ENCODE measurements at places on chromosomes 4 and X. TPM values are rescaled to one million over a fixed set of nuclear protein-coding genes. Genes with fewer than 3 reads are reported as not detected.

- no peak for DNase-seq
Observed at GRCh38 chrX:113868177-113868576, 715.7 kb upstream of the HTR2C start.

- DNase-seq = no peak
Observed at GRCh38 chrX:39022106-39022505, 220.8 kb downstream of the MID1IP1 start.

DNA sequence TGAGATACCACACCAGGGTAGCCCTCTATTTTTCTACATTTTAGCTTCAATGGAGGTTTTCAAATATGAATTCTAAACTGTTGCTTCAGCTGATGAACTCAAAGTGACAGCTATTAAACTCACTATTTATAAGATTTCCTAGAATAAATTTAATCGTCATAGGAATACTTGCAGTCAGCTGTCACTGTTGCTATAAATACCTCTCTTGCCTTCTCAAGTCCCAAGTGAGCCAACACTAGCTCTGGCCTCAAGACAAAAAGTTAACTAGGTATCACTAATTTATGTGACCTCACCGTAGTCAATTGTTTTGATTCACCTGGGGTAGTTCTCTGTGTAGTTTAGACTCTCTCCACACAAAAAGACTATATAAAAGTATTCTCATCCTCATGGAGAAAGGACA, 34.3 kb upstream of the PROM1 start:
- no peak for DNase-seq

GRCh38 chr4:132297346-132297745, 851.7 kb upstream of the PCDH10 start:
- no peak for DNase-seq

GRCh38 chr4:30912098-30912714, 192.0 kb downstream of the PCDH7 start:
- DNase-seq = no peak

DNA sequence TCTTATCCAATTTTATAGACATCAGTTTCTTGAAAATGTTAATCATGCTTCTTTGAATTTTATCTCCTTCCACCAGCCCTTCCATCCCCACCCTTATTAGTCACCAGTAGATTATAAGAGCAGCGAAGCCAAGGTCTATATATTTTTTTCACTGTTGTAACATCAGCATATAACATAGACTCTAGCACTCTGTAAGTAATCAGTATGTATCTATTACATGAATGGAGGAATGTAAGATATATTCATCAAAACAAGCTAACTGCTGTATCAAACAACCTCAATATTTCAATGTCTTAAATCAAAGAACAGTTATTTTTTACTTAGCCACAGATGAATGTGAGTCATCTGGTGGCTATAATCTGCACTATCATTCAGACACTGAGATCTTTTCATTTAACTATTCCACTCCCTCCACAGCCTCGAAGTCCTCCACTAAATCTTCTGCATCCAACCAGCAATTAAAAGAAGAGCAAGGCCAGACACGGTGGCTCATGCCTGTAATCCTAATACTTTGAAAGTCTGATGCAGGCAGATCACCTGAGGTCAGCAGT, 178.9 kb downstream of the CENPC start:
- no peak for DNase-seq

DNA sequence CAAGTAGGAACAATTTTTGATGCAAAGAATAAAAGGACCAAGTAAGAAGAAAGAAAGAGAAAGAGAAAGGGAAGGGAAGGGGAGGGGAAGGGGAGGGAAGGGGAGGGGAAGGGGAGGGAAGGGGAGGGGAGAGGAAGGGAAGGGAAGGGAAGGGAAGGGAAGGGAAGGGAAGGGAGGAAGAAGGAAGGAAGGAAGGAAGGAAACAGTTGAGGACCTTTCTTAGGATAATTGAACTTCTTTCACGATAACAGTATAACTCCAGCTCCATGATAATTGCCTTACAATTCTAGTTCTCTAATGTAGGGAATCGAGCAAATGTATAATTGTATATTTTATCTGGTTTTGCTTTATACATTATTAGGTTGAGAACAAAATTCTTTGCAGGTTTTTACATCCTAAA, 556.2 kb upstream of the PCDH10 start:
- no peak for DNase-seq

DNA sequence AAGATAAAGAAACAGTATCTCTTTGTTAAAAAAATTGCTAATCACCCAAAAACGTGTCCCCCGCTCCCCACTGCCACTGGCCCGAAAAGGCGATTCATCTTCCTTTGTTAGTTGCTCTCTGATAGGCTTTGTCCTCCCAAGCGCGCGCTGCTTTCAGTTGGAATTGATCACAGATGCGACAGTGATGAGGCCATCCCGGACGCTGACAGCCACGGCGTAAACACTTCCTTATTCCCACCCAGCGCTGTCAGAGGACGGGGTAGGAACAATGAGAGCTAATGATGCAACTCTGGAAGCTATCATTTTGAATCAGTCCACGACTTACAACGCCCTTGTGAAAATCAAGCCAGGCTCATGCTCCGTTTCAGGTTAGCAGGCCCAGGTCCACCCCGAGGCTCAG, 21.4 kb downstream of the SOD3 start:
- no peak for DNase-seq

- DNase-seq = no peak
Observed at GRCh38 chr4:47553329-47554125, 68.5 kb downstream of the ATP10D start.

DNA sequence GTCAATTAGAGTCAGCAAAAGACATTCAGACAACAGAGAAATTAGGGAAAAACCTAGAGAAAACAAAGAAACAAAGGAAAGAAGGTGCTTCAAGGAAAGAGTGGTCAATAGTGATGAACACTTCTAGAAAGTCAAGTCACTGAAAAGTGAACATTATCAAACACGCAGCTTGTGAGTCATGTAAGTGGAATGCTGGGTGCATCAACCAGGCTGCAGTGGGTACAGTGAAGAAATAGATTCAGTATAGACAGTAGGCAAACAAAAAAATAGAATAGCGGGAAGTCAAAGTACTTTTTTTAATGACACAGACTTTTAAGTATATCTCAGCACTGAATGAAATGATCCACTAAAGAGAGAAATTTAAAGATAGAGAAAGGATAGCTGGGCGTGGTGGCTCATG, 245.8 kb downstream of the ARHGAP24 start:
- no peak for DNase-seq

DNA sequence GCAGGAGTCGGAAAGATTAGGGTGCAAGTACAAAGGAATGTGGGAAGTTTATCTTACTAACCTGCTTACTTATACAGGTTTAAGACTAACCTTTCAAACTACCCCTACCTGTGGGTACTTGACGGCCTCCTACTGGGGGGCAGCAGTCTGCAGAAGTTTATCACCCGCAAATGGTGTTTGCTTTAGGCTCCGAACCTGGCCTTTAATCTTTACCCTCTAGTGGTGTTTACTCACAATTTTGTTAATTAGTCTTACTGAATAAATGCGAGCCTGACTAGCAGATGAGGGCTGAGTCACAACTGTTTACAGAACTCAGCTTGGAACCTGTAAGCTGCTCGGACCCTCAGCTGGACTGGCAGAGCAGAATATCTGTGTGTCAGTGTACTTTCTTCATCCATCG, 204.2 kb upstream of the GPRIN3 start:
- no peak for DNase-seq

GRCh38 chr4:187108845-187109244, 385.2 kb upstream of the FAT1 start:
- no peak for DNase-seq

GRCh38 chr4:80215449-80216052, 18.2 kb downstream of the PRDM8 start:
- DNase-seq = no peak

DNA sequence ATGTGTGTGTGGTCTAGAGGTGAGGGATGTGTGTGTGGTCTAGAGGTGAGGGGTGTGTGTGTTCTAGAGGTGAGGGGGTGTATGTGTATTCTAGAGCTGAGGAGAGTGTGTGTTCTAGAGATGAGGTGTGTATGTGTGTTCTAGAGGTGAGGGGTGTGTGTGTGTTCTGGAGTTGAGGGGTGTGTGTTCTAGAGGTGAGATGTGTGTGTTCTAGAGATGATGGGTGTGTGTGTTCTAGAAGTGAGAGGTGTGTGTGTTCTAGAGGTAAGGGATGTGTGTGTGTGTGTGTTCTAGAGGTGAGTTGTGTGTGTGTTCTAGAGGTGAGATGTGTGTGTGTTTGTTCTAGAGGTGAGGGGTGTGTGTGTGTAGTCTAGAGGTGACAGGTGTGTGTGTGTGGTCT, 1.3 kb downstream of the BST1 start:
- DNase-seq = no peak

- DNase-seq = no peak
Observed at GRCh38 chrX:118596390-118596789, 100.8 kb downstream of the DOCK11 start.

GRCh38 chr4:80911458-80911857, 119.0 kb upstream of the BMP3 start:
- no peak for DNase-seq

DNA sequence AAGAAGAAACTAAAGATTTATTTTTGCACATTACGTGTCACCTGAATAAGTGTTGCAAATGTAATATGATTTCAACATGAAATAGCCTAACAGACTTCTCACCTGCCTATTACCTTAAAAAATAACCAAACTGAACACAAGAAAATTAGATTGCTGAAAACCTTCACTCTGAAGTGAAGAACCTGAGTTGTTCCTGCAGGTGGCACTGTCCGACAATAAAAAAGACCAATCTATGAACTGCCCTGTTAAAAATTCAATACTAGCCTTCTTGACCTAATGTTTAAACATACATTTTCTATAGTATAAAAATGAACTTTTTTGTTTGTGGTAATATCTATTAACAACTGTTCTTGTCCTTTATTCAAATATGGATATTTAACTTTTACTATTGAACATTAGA, 69.2 kb upstream of the PNPLA4 start:
- DNase-seq = no peak

GRCh38 chr4:107988763-107989035, 990 bp upstream of the HADH start:
- no peak for DNase-seq

DNA sequence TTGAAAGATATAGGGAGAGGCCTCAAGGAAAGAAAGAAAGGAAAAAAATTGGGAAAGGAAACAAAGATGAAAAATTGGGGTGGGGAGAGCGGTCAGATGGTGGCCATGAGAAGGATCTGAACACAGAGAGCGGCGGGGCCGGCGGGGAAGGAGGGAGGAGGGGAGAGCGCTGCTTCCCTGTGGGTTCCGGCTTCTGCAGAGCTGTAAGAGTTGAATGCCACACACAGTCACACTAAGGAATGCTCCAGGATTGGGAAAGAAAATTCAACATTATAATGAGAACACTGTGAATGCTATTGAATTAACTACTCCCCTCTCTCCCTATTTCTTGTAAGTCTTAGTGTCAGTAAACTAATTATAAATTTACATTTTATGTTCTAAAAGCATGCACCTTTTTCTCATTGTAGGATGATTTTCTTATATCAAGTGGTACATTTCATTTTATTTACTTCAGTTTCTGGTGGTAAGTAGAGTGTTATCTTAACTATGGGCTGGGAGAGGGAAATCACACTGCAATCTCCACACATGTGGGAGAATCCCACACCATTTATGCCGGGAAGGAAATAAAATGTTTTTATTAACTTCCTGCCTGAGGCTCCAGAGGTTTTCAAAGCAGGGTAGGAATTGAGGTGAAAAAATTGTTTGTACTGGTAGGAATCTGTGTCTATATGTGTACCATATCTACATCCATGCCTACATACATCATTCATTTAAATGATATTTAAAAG, 904 bp downstream of the F11 start:
- DNase-seq = peak; percentile 63

DNA sequence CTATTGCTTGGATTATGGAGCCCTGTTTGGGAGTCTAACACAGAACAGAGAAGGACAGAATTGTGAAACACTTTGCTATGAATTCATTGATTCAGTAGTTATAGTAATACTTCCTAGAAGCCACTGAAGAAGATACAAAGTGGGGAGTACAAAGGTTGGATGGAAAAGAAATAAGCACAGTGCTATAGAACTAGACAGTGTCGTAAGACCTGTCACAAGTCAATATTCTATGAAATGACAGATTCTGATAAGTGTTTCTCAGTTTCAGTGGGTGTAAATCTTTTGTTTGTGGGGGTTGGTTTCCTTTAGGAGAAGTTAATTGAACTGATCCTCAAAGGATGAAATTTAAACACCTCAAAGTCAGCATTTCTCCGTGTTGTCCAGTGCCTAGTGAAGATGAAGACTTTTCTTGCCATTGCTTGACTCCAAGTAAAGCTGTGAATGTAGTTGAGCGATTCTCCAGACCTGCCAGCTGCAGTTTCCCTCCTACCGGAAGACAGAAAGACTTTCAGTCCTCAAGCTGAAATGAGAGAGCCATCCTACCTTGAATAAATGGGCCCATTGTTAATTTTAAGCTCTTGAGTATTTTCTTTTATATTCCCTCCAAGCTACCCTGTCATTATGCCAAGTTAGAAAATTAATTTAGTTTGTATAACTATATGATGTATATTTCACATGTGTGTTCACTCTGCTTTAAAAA, 7.9 kb downstream of the PDLIM5 start:
- no peak for DNase-seq

Gene BANK1
- total RNA-seq = 12.2 TPM

Gene FREM3
- 0.38 TPM for total RNA-seq

Gene C4orf54
- total RNA-seq = not detected

Gene OR13H1
- total RNA-seq = not detected

Gene NOX1
- total RNA-seq = not detected

Gene MAGEA10
- total RNA-seq = not detected

Gene CLIC2
- 53.4 TPM for total RNA-seq
